ENCODE measurements at places on chromosomes 3 and 15.

DNA sequence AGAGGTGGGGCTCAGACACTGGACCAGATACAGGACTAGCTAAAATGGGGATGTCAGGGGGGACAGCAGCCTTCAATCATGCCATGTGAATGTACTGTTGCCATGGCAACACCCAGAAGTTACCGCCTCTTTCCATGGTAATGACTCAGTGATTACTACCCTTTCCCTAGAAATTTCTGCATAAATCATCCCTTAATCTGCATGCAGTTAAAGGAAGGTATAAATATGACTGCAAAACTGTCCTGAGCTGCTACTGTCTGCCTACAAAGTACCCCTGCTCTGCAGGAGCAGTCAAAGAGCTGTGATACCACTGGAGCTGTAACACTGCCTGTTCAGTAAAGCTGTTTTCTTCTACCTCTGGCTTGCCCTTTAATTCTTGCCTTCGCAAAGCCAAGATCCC is 168.2 kb downstream of the PEAK1 start:
- DNase-seq: no peak

DNA sequence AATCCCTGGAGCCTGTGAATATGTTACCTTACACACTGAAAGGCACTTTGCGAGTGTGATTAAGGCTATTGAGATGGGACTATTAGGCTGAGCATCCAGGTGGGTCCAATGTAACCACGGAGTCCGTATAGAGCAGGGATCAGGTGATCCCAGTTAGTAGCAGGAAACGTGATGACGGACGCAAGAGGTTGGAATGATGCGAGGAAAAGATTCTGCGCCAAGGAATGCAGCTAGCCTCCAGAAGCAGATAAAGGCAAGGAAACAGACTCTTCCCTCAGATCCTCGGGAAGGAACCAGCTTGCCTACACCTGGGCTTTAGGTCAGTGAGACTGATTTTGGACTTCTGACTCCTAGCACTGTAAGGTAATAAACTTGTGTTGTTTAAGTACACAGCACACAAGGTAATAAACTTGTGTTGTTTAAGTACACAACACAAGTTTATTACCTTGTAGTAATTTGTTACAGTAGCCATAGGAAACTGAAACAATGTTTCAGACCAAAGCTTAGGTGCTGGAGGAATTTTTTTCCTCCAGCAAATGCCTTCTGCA is 125.0 kb downstream of the CHST2 start:
- no peak for DNase-seq

GRCh38 chr3:37443363-37444035 is 269.1 kb upstream of the LRRFIP2 start:
- no peak for DNase-seq

DNA sequence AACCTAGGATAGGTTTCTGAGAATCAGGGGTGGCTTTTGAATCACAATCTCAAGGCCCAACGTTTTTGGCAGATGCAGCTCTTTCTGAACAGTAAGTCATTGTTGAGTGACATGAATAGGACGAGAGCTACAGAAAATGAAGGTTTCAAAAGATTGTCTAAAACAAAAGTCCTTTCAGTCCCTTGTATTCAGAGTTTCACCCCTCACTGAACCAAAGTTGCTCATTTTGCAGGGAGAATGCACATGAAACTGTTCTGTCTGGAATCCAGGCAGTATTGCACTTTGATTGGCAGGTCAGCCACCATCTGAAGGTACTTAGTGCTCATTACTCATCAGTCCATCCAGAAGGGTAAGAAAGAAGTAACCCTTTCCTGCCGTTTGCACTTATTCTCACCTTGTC is 24.1 kb upstream of the RASGRP1 start:
- no peak for DNase-seq

DNA sequence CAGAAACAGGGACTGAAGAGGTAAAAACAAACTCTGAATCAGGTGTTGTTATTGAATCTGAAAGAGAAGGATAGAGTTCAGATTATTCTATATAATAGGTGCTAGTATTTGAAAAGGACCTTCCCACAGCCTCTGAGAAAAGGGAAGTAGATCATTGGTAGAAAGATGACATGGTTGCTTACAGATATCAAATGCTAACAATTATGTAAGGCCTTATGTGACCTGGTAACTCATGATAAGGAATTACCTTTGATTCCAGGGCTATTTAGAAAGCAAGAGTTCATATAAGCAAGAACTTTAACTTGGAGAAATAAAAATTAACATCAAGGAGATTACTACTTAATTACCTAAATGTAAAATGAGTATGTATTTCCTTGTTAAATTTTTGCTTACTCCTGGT is 7.6 kb downstream of the SLC27A2 start:
- DNase-seq: no peak

DNA sequence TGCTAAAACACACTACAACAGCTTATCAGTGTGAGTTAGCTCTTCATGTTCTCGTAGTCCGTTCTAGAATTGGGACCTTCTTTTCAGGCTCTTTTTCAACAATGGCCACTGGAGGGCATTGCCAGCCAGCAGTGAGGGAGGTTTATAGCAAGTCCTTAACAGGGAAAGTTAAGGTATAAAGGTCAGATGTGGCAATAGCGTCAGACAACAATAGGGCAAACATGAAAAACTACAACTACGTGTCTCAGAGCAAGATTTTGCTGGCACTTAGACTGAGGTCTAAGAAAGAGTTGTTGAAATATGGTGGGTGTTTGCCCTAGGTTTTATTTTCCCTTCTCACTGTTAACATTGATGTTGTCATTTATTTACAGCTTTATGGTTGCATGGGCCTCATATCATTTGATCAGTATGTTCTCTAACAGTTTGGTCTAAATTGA is 161.4 kb downstream of the GMNC start:
- DNase-seq: no peak

DNA sequence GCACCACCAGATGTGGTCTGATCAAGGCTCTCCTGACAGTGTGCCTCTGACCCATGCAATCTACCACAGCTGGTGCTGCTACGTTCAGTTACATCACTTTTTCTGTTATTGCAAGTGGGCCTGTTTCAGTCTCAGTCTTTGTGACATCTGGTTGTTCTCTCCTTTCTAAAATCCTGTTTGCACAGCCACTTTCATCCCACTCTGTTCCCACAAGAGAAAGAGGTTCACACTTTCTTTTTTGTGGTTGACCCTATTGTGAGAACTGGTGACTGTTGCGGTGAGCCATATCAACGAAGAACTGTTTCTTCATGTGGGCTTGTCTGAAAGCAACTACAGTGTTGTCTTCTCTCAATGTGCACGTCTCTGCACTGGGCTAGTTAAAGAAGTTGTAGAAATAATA is 342.8 kb upstream of the ARPP21 start:
- no peak for DNase-seq

DNA sequence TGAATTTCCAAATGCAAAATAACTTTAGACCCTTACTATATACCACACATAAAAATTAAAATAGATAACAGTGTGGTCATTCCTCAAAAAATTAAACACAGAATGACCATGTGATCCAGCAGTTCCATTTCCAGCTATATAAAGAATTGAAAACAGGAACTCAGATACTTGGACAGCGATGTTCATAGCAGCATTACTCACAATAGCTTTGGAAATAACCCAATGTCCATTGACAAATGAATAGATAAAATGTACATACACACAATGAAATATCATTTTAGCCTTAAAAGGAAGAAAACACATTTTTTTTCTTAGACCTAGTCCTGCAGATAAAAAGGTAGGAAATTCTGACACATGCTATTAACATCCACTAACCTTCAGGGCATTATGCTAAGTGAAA is 26.7 kb downstream of the RAD51 start:
- no peak for DNase-seq

All from activated CD8-positive, alpha-beta memory T cell treated with anti-CD3 and anti-CD28 coated beads for 4 hours (primary cell).